Heart right ventricle (tissue), 16 donors: ENCODE measurements at places on chromosomes 16 and 17. TPM values are rescaled to one million over a fixed set of nuclear protein-coding genes. Genes with fewer than 3 reads are reported as not detected.

The CBFA2T3 gene
- total RNA-seq: 7.2 TPM

The KRTAP9-8 gene
- not detected for total RNA-seq

The OTOP2 gene
- not detected for total RNA-seq

The USB1 gene
- total RNA-seq: 30.3 TPM

The ULK2 gene
- total RNA-seq: 20.1 TPM

The GAN gene
- total RNA-seq: 15.3 TPM

The PLD6 gene
- 6.5 TPM for total RNA-seq

The KLHL11 gene
- 3.2 TPM for total RNA-seq

The KCNH6 gene
- total RNA-seq: not detected

The CLDN9 gene
- total RNA-seq: 1.1 TPM

- peak overlapping the region; percentile 31 for H3K4me3 ChIP-seq
- DNase-seq: no peak
- no peaks in the 10 kb centered on the region for H3K27me3 ChIP-seq
- peaks cover 50% of the 10 kb centered on the region for H3K4me1 ChIP-seq
Observed at GRCh38 chr17:67492824-67493517, 115.9 kb downstream of the PITPNC1 start.

- no peaks in the 10 kb centered on the region for H3K4me1 ChIP-seq
- no peaks in the 10 kb centered on the region for H3K36me3 ChIP-seq
- H3K27ac ChIP-seq: no peak overlapping the region
- DNase-seq: no peak
- no peaks in the 10 kb centered on the region for H3K27me3 ChIP-seq
Observed at GRCh38 chr17:52648995-52649394, 490.5 kb upstream of the CA10 start.

DNA sequence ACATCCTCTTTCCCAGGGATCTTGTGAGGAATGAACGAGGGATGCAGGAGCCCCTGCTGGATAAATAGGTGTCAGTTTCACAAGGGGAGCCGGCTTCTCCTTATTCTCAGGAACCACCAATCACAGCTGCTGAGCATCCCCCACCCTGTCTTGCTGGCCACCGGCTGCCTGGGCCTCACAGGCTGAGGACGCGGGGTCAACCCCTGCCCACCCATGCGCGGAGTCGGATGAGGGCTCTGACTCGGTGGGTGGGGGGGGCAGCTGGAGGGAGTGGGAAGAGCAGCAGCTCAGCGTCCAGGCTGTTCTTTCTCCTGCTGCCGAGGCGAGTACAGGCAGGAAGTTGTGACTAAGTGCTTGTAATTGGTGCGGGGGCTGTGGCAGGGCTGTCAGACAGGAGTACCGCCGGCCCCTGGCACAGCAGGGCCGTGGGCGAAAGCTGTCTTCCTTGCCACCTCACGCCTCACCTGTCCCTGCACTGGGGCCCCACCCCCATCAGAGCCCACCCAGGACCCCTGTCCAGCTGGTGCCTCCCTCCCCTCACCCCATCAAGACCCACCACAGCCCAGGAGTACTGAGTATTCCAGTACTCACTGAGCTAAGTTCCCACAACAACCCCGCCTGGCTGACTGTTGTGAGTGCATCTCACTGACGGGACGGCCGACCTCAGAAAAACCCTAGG lies 11.0 kb upstream of the DPEP1 start:
- no peak for DNase-seq
- peaks cover 8% of the 10 kb centered on the region for H3K4me1 ChIP-seq
- H3K27ac ChIP-seq: no peak overlapping the region
- no peak overlapping the region for H3K4me3 ChIP-seq
- no peaks in the 10 kb centered on the region for H3K36me3 ChIP-seq

- DNase-seq: no peak
- no peaks in the 10 kb centered on the region for H3K27me3 ChIP-seq
- no peak overlapping the region for H3K4me3 ChIP-seq
- no peak overlapping the region for H3K27ac ChIP-seq
Observed at GRCh38 chr16:65105171-65105570, 16.7 kb downstream of the CDH11 start.

DNA sequence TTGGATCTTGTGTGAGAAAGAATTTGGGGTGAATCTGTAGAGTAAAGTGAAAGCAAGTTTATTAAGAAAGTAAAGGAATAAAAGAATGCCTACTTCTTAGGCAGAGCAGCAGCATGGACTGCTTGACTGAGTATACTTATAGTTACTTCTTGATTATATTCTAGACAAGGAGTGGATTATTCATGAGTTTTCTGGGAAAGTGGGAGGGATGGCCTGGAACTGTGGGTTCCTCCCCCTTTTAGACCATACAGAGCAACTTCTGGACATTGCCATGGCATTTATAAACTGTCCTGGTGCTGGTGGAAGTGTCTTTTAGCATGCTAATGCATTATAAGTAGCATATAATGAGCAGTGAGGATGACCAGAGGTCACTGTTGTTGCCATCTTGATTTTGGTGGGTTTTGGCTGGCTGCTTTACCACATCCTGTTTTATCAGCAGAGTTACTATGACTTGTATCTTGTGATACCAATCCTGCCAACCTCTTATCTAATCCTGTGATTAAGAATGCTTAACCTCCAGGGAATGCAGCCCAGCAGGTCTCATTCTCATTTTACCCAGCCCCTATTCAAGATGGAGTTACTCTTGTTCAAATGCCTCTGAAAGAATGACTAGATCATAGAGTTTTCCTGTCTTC lies 58.7 kb downstream of the HSD17B2 start:
- peaks cover 7% of the 10 kb centered on the region for H3K27me3 ChIP-seq
- DNase-seq: no peak
- H3K4me3 ChIP-seq: no peak overlapping the region
- no peaks in the 10 kb centered on the region for H3K36me3 ChIP-seq
- H3K4me1 ChIP-seq: no peaks in the 10 kb centered on the region
- H3K27ac ChIP-seq: no peak overlapping the region

DNA sequence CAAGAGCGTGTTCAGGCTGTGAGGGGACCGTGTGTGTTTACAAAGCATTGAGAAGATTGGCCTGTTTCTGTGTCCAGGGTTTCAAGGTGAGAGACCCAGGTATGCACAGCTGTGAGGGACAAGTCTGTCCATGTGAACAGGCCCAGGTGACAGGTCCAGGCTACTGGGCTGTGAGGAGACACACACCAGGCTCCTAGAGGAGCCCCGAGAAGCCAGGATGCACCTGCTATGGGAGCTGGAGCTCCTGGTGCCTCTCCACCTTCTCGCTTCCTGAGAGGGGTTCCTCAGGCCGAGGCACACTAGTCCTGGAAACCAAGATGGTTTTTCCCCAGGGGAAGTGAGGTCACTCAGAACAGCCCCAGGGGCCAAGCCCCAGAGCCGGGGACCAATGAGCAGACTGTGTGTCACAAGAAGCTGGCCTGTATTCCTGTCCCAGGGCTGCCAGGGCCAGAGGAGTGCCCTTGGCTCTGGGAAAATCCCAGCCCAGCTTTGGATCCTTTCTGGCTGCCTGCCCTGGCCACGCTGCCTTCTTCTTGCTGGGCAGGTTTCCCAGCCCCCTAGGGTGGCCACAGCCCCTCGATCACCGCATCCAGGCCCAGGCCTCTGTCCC lies 153.4 kb upstream of the PLCG2 start:
- H3K4me3 ChIP-seq: no peak overlapping the region
- no peaks in the 10 kb centered on the region for H3K36me3 ChIP-seq
- no peaks in the 10 kb centered on the region for H3K27me3 ChIP-seq
- peak; percentile 59 for DNase-seq
- H3K4me1 ChIP-seq: no peaks in the 10 kb centered on the region

DNA sequence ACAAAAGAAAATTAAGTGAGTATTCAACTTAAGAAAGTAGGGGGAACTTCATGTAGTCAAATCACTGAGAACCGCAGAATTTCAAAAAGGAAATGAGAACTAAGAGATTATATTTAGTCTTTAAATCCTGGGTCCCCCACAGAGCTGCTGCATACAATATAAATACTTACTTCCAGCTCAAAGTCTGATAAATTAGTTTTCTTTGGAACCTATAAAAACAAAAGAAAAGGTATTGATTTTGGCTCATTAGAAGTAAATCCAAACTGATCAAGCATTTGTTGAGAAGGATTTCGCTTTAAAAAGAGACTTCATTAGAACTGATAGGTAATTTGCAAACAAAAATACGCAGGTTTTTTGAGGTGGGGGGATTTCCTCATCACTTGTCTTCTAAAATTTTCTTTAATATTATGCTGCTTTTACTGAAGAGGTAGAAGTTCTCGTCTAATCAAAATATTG lies 21.9 kb downstream of the PARN start:
- no peak for DNase-seq
- peaks cover 6% of the 10 kb centered on the region for H3K36me3 ChIP-seq
- H3K4me3 ChIP-seq: no peak overlapping the region
- H3K27ac ChIP-seq: no peak overlapping the region
- no peaks in the 10 kb centered on the region for H3K27me3 ChIP-seq
- H3K4me1 ChIP-seq: no peaks in the 10 kb centered on the region

DNA sequence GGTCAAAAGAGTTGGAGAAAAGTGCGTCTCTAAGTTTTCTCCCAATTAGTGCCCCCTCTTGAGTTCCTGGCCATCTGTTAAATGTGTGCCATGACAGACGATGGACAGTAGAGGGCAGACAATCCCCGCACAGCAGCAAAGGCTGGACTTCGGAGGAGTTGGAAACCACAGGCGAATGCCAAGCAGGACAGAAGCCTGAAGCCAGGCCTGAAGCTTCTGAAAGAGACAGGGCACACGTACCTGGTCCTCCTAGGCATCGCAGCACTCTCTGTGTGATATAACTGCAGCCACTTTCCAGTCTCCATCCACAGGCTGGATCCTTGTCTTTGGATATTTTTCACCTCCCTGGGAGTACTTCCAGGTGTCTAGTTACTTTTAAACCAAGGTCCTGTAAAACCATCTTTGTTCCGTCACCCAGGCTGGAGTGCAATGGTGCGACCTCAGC lies 14.5 kb downstream of the C17orf100 start:
- DNase-seq: peak; percentile 75
- no peaks in the 10 kb centered on the region for H3K36me3 ChIP-seq
- no peak overlapping the region for H3K27ac ChIP-seq
- H3K4me3 ChIP-seq: no peak overlapping the region
- peaks cover 27% of the 10 kb centered on the region for H3K27me3 ChIP-seq

DNA sequence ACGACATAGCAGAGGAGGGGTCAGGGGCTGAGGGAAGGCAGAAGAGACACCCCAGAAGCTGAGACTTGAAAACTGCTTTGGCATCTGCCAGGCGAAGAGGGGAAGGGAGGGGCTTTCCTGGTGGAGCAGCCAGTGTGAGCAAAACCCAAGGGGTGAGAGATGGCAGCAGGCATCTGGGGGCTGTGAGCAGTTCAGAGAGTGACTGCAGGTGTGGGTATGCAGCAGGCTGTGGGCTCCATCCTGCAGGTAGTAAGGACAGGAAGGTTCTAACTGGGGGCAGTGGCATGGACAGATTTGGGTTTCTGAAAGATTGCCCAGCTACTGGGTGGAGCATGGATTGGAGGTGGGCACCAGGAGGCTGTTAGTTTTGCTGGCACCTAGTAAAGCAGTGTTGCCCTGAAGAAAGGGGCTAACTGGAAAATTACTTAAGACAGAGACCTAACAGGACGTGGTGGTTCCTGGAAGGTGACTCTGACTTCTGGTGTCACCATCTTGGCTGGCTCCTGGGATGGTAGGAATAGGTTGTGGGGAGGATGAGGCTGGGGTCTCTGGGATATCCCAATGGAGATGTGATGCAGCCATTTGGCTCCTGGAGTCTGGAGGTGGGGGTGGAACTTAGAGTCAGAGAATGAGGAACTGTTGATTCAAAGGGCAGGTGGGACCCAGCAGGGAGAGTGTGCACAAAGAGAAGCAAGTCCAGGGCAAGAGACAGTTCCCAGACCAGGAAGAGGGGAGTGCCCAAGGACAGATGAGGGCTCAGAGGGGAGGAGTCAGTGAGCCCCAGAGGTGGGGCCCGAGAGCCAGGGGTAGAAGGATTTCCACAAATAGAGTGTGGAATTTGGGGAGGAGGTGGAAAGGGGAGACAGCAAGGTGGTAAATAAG lies 11.2 kb downstream of the BCL7C start:
- H3K27ac ChIP-seq: peak overlapping the region; percentile 71
- no peak overlapping the region for H3K4me3 ChIP-seq
- H3K4me1 ChIP-seq: peaks cover 11% of the 10 kb centered on the region
- H3K36me3 ChIP-seq: peaks cover 58% of the 10 kb centered on the region
- no peaks in the 10 kb centered on the region for H3K27me3 ChIP-seq

GRCh38 chr17:15946611-15947120 lies 1.7 kb downstream of the ADORA2B start:
- no peak overlapping the region for H3K4me3 ChIP-seq
- no peak for DNase-seq
- H3K36me3 ChIP-seq: no peaks in the 10 kb centered on the region
- H3K27ac ChIP-seq: no peak overlapping the region

DNA sequence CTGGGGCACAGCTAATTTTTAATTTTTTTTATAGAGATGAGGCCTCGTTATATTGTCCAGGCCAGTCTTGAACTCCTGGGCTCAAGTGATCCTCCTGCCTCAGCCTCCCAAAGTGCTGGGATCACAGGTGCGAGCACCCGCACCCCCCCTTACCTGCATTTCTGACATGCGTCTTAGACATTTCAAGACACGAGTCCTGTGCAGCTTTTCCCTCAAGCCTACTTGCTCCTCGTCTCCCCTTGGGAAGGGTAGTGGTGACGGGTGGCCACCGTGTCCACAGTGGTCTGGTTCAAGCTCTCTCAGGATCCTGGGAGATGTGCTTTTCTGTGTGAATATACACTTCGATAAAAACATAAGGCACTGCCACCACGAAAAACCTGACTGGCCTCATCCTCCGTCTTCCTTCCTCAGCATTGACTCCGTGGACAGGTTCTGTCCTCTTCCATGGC lies 9.6 kb downstream of the CANT1 start:
- peaks cover 4% of the 10 kb centered on the region for H3K36me3 ChIP-seq
- no peaks in the 10 kb centered on the region for H3K27me3 ChIP-seq
- H3K4me1 ChIP-seq: peaks cover 32% of the 10 kb centered on the region
- H3K27ac ChIP-seq: no peak overlapping the region
- DNase-seq: no peak

- peaks cover 15% of the 10 kb centered on the region for H3K27me3 ChIP-seq
- H3K4me1 ChIP-seq: no peaks in the 10 kb centered on the region
- no peaks in the 10 kb centered on the region for H3K36me3 ChIP-seq
- DNase-seq: no peak
Observed at GRCh38 chr17:74687886-74688285, 24.8 kb downstream of the CD300LF start.

DNA sequence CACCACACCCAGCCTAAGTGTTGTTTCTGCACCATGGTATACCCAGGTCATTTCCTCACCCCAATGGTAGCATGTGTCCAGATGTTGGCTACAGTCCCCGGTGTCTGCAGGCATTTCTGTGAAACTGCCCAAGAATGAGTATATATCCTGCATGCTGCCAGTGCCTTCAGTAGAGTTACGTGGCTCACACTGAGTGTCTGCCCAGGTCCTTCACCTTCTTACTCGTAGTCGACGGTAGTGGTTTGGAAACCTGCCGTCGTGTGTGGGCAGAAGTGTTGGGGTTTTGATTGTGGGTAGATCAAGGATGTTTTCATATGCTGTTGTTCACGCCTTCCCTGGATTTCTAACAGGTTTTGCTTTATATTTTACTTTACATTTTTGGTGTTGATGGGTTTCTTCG lies 16.8 kb downstream of the TCF25 start:
- no peaks in the 10 kb centered on the region for H3K27me3 ChIP-seq
- H3K36me3 ChIP-seq: peaks cover 15% of the 10 kb centered on the region
- H3K4me3 ChIP-seq: no peak overlapping the region
- no peak overlapping the region for H3K27ac ChIP-seq

- peaks cover 54% of the 10 kb centered on the region for H3K36me3 ChIP-seq
- no peaks in the 10 kb centered on the region for H3K27me3 ChIP-seq
- H3K27ac ChIP-seq: peak overlapping the region; percentile 54
- no peak for DNase-seq
- no peak overlapping the region for H3K4me3 ChIP-seq
Observed at GRCh38 chr16:11705311-11706025, 37.2 kb downstream of the TXNDC11 start.
